NB4 (cell line): ENCODE measurements at places on chromosomes 11 and 22.

- DNase-seq: no peak
Measured at GRCh38 chr11:45158891-45159605, 12.6 kb downstream of the PRDM11 start.

- no peak for DNase-seq
Measured at GRCh38 chr22:22940961-22941605, 53.5 kb downstream of the IGLL5 start.

DNA sequence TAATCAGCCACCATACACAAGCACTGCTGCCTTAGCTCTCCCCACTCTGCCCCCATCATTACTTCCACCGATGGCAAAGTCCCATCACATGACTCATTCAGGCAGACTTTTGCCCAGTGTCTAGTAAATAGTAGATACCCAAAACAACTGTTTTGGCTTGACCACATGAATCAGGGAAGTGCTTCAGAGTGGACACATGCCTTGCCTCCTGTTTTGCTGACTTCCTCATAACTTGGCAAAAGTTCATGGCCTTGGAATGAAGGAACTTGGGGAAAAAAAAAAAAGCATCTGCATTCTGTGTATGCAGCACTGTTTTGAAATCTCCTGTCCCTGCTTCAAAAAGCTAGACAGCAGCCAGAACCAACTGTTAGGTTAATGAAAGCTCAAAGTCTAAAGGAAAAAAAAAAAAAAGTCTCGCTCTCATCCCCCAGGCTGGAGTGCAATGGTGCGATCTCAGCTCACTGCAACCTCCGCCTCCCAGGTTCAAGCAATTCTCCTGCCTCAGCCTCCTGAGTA lies 335.3 kb downstream of the FAM181B start:
- no peak for DNase-seq

DNA sequence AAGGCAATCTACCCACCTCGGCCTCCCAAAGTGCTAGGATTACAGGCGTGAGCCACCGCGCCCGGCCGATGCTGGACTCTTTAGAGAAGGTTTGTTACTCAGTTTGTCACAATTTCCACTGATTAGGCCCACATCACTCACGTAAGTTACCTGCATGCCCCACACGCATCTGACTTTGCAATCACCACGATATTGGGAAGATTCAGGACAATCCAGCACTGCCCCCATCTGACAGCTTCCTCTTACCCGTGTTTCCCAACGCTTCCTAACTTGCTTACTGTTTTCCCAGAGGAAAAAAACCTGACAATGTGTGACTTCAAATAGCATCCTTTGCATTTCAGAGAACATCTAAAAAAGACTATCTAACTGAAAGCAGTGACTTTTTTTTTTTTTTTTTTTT lies 21.8 kb upstream of the EIF3M start:
- no peak for DNase-seq

DNA sequence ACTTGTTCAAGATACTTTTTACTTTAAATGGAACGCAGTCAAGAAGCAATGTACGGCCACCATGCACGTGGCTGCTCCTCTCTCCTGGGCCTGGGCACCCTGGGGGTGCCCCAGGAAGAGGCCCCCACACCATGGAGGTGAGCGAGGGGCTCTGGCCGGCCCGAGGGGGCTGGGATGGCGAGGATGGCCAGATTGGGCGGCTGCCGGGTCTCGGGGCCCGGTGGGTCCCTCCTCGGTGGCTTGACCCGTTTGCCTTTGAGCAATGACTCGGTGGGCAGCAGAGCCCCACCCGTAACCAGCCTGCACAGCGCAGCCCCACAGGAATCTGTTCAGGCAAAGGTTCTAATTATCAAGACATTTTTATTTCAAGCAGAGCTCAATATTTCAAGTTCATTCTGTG lies 167.4 kb downstream of the BRD1 start:
- DNase-seq: no peak

DNA sequence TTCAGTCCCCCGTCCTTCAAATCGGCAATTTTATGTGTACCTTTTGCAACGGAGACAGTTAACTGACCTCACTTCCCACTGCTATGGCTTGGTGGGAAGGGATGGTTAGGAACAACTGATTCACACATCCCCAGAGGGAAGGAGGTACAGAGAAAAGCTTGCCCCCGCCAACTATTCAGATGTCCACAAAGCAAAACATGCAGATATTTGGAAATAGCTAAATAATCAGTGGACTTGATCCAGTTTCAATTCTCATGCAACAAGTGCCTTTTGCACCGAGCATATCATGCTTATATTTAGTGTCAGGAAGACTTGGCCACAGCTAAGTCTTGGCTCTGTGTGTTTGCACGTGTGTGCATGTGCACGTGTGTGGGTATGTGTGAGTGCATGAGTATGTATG lies 144.6 kb downstream of the SNX19 start:
- no peak for DNase-seq

GRCh38 chr11:132423266-132423665 lies 1052.9 kb downstream of the NTM start:
- DNase-seq: no peak

DNA sequence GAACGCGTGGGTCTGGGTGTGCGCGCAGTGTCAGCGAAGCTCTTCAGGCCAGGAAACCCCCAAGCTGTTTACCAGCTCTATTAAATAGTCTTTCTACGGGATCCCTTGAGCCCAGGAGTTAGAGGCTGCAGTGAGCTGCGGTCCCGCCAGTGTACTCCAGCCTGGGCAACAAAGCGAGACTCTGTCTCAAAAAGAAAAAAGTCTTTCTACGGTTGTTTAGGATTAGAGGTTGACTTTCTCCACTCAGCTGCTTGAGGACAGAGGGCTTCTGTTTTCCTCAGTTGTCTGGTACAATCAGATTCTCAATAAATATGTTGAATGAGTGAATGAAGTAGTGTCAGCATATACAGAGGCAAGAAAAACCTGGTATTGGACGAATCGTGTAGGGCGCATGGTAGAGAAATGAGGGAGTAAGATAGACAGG lies 619 bp downstream of the SART1 start:
- DNase-seq: no peak

DNA sequence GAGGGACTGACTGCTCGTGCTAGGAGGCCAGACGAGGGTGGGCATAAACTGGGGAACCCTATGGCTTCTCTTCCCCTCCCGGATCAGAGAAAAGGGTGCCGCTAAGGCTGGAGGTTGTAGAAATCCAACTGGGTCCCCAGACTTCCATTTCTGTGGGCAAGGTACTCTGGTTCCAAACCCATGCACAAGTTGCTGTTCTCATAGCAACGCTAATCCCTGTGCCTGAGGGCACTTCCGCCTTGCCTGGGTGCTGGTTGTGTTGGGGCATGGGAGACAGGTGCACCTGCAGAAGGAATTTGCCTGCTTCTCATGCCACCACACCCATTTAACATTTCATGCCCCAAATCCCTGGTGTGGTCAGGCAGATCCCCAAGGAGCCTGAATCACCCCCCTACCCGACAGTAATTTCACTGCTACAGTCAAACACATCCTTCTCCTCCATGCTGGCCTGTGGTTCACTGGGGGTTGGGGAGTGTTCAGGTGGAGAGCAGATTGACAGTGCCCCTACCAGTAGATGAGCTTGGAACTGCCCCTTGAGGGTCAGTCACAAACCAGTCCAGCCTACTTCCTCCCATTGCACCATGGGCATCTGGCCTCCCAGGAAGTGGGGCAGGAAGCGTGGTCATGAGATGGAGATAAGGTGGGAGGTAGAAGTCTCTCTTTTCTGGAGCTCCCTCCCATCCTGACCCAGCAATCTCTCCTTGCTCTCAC lies 1.2 kb downstream of the C2CD2L start:
- peak; percentile 85 for DNase-seq

DNA sequence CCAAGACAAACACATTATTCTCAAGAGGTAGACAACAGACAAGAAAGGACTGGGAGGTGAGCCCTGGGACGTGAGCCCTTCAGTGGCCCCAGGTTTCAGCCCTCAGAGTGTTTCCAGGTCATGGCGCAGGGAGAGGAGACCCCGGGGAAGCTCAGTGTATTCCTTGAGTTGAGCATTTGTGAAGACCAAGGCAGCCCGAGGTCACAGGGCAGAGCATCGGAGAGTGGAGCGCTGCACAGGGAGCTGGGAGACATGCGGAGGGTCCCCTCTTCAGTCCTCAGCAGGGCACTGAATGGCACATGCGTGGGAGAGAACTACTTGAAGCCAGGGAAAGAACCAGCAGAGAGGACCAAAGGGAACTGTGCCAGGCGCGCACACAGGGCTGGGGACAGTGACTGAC lies 11.7 kb downstream of the KRTAP5-6 start:
- no peak for DNase-seq

GRCh38 chr11:105811242-105811641 lies 201.4 kb downstream of the GRIA4 start:
- no peak for DNase-seq

GRCh38 chr22:49102367-49102766 lies 725.3 kb downstream of the BRD1 start:
- DNase-seq: no peak

GRCh38 chr22:37677493-37677974 lies 2.1 kb downstream of the LGALS1 start:
- no peak for DNase-seq

- DNase-seq: no peak
Measured at GRCh38 chr11:132125988-132126871, 755.8 kb downstream of the NTM start.

- DNase-seq: no peak
Measured at GRCh38 chr22:26812731-26813130, 155.3 kb downstream of the MIAT start.

DNA sequence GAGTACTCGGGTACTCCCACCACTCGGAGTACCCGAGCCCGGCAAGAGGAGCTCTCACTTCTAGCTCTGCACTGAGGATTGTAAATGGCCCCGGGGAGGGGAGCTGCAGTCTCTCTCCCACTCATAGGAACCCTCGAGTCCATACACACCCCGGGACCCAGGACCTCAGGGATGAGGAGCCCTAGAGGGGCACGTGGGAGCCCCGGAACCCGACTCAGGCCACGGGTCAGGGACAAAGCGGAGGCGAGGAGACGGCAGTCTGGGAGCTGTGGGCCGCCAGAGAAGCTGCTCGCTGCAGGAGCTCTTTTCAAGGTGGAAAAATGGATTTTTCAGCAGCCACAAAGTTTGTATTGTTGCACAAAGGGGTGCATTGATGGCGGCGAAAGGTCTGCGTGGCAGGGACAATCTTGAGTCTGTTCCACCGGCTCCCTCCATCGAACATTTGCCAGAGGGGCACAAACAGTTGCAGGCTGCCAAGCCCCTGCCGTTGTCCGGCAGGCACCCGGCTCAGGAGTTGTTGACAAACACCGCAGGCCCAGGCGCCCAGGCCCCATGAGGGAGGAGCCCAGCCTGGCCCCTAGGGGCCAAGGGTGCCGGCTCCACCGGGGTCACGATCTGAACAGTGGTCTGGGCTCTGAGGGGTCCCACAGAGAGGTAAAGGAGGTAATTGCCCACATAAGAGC lies 5.7 kb upstream of the FLI1 start:
- DNase-seq: no peak

DNA sequence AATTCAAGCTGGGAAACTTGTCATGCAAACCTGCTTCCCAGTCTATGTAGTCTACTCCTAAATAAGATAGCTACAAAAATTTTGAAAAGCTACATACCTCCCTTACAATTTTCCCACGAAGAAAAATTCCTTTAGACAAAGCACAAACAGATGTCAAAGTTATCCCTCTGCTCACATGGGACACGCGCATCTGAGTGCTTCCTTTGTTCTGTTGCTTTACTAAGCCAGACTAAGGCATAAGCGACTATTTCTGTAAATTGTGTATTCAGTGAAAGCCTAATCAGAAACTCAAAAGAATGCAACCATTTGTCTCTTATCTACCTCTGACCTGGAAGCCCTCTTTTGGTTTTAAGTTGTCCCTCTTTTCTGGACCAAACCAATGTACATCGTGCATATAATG lies 583.7 kb upstream of the B3GAT1 start:
- DNase-seq: no peak

GRCh38 chr22:38051900-38052862 lies 5.0 kb upstream of the PICK1 start:
- peak; percentile 78 for DNase-seq

GRCh38 chr11:134988495-134988894 lies 576.5 kb upstream of the B3GAT1 start:
- no peak for DNase-seq

DNA sequence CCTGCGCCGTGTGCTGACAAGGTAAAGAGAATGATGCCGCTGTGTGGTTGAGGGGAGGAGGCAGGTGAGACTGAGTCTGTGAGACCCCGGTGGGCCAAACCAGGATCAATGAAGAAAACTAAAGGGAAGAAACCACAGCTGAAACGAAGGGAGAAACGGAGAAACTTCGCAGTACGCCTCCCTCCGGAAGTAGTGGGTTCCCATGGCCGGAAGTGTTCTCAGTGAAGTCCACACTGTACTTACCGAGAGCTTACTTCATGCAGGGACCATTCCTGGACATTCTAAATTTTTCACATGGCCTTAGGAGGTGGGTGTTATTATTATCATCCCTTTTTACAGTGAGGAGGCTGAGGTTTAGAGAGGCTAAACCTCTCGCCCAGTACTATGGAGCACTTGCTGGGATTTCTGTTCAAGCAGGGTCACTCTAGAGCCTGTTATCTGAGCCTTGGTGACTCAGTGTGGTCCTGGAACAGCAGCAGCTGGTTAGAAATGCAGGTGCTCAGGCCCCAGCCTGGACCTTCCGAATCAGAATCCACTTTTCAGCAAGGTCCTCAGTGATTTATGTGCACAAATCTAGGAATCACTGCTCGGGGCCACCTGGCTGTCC lies 17.9 kb downstream of the CD5 start:
- DNase-seq: no peak

GRCh38 chr11:130522284-130522961 lies 74.0 kb downstream of the ADAMTS15 start:
- DNase-seq: no peak

DNA sequence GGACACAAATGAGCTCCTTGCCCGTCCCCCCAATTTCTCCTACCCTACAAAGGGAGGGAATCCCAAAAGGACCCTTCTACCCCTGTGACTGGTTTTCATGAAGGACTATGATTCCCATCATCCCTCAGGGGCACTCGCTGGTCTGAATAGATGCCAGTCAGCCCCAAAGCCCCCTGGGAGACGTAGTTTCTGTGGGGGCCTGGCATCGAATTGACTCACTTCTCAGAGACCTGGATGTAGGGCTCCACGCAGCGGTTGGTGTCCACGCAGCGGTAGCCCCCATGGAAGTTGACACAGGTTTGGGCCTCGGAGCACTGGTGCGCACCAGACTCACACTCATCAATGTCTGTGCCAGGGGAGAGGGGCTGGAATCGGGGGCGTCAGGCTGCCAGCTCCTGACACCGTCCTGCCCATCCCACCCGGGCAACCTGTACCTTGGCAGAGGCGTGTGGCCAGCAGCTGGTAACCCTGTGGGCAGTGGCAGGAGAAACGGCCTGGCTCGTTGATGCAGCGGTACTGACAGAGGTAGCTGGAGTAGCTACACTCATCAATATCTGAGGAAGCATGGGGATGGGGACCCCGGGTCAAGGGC lies 4.4 kb downstream of the EFEMP2 start:
- DNase-seq: peak; percentile 65

DNA sequence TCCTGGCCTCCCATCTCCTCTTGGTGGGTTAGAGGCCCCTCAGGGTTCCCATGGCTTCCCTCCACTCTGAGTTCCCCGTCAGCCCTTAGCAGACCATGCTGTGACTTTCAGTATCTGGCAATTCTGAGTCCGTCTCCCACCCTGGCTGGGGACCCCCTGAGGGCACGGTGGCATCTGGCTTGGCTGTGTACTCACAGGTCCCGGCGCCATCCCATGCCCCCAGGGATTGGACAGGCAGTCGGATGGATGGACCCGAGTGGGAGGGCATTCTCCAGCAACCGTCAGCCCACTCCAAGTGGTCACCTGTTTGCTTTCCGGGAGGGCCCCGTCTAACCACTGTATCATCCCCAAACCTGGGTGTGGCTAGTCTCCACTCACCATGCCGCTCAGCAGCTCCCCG lies 24.0 kb upstream of the ABCC8 start:
- no peak for DNase-seq

GRCh38 chr11:79594834-79595233 lies 154.0 kb upstream of the TENM4 start:
- peak; percentile 5 for DNase-seq

GRCh38 chr11:125585487-125585886 lies 7.2 kb upstream of the STT3A start:
- no peak for DNase-seq
